D721Med (cell line): ENCODE measurements at places on chromosomes 16 and 17.
A peak's percentile ranks its signal among the peaks of the same experiment; 100 is the strongest.

DNA sequence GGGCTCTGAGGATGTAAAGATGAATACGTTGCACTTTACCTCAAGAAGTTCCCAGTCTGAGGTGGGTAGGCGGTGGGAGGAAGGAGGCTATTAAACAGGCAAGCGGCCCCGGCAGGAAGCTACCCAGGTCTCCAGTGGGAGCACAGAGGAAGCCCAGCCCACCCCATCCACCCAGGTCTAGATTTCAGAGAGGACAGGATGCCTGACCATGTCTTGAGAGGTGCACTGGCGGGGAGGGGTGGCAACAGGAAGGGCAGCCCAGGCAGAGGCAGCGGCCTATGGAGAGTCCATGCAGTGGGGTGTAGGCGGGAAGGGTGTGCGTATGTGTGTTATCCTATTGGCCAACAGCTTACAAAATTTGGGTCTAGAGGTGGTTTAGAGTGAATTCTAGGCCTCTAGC, 13.9 kb downstream of the SARM1 start:
- DNase-seq, result no peak

GRCh38 chr17:76707985-76708807, 2.6 kb downstream of the MXRA7 start:
- peak; percentile 94 for DNase-seq

- DNase-seq, result no peak
Measured at GRCh38 chr17:3691617-3692067, 4.3 kb downstream of the P2RX5 start.

DNA sequence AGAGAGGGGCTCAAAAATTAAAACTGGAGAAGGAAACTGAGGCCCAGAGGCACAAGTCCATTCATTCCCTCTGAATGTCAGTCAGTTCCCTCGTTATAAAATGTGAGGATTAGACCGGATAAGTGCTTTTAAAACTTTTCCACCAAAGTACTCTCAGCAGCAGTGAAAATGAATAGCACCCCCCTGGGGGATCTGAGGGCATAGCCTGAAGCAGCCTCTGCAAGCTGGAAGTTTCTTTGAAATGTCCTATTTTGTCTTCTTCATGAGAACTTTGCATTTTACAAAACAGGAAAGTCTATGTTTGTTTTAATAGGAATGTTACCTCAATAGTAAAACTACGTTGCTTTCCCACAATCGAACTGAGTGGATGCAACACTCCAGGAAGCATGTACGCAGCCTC, 273.0 kb downstream of the CEP112 start:
- DNase-seq, result no peak

- no peak for DNase-seq
Measured at GRCh38 chr17:66677201-66677981, 157.5 kb upstream of the CACNG5 start.

DNA sequence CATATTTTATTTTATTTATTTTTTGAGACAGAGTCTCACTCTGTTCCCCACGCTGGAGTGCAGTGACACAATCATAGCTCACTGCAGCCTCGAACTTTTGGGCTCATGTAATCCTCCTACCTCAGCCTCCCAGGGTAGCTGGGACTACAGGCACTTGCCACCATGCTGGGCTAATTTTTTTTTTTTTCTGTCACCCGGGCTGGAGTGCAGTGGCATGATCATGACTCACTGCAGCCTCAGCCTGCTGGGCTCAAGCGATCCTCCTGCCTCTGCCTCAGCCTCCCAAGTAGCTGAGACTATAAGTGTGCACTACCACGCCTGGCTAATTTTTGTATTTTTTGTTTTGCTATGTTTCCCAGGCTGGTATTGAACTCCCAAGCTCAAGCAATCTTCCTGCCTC, 17.1 kb downstream of the UNC45B start:
- DNase-seq, result no peak

DNA sequence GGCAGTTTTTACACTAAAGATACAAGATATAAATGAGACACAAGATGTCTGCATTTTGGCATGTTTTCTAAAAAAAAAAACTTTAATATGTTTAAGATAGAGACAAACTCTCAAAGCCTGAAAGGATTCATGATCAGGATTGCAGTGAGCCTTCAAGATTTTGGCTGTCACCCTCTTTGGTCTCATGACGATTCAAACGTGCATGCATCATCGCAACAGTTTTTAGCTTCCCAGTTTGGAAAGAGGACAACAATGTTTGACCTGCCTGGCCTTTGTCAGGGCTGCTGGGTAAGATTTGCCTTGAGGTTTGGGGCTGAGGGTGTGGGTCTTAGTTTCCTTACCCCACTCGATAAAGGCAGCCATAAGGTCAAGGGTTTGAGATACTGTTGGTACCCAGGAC, 134.1 kb downstream of the RGS9 start:
- DNase-seq, result no peak

DNA sequence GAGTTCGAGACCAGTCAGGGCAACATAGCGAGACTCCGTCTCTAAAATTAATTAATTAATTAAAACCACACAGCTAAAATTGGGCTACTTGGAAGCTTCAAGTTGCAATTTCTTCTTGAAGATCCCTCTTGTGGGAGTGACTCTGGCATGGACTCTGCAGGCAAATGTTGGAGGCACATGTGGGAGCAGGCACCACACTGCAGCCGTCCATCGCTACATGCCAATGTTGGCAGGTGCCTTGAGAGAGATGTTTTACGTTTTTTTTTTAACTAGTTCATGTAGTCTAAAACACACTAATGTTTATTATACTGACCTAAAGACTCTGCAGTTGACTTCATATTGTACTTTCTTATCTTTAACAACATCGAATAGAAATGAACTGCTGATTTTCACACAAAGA, 7.9 kb upstream of the CCL8 start:
- no peak for DNase-seq

- no peak for DNase-seq
Measured at GRCh38 chr16:81852347-81852746, 73.3 kb downstream of the PLCG2 start.

GRCh38 chr16:621526-622105, 9.2 kb upstream of the WFIKKN1 start:
- no peak for DNase-seq

DNA sequence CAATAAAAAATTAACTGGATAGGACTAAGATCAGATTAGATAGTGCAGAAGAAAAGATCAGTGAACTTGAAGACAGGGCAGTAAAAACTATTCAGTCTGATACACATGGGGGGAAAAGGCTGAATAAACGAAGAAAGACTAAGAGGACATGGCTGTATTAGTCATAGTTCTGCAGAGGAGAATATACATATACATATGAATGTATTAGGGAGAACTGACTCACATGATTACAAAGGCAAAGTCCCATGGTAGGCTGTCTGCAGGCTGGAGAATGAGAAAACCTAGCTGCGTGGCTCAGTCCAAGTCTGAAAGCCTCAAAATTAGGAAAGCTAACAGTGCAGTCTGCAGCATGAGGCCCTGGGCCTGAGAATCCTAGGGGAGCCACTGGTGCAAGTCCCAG, 98.2 kb upstream of the GNAO1 start:
- DNase-seq, result no peak

GRCh38 chr16:12228602-12229499, 252.3 kb downstream of the SNX29 start:
- no peak for DNase-seq

DNA sequence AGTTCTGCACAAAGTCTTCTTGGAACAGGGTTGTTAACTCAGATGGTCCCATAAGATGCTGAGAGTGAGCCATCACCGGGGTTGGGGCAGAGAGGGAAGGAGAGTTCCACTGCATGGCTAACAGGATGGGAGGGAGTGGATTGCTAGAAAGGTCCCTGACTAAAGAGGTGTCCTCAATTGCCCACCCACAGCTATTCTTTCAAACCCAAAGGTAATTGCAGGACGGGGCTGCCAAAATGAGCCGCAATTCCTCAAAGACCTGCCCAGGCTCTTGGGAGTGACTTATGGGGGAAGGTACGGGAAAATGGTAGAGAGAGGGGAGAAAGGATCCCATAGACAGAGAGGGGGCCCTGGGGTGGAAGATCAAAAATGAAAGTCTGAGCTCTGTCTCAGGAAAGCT, 60.4 kb downstream of the DYNLRB2 start:
- DNase-seq, result no peak

DNA sequence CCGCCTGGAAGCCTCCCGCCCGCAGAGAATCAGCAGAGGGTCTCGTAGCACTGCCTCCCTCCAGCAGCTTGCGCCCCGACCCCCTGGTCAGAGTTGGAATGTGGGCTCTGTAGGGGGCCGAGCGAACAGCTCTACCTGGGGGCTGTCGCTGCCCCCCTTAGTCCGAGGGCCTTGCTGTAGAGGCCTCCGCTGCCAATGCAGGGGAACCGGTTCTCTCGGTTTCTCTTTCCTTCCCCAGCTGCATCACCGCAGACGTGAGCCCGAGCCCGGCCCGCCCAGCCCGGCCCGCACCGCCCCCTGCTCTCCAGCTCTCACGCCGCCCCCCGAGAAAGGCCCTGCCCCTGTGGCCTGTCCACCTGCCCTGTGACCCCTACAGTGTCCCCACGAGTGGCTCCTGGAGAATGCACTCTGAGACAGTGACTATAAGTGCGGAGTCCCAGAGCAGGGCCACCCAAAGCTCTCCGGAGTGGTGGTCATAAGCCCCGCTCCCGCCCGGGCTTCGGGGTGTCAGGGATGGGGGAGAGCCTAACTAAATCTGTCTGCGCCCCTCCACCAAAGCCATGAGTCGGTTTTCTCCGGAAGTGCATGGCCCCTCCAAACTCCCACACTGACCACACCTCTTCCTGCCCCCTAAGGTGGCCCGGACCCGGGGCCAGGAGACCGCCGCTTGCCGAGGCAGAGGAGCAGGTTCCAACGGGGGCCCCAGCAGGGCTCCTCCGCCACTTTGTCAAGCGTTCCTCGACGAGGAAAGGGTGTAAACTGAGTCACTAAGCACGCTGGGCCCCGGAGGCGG, 1.7 kb downstream of the ARHGAP27 start:
- DNase-seq, result no peak

- no peak for DNase-seq
Measured at GRCh38 chr17:17606416-17607000, 15.0 kb upstream of the PEMT start.

GRCh38 chr17:51189628-51190027, 23.4 kb downstream of the NME2 start:
- DNase-seq, result no peak

GRCh38 chr17:66412857-66413558, 110.6 kb downstream of the PRKCA start:
- no peak for DNase-seq

DNA sequence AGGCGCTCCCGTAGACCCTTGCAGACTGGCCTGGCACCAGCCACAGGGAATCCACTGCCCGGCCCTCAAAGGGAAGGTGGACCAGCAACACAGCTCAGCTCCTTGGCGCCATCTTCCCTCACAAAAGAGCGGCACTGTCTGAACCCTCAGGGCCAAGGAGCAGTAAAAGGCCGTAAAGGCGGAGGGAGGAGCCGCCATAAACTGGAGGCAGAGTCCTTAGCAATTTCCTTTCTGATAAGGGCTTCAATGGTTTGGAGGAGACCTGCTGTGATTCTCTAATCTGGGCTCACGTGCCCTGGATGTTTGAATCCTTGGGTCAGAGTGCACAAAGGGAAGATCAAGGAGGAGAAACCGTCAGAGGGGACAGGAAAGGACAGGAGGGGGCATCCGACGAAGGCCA, 15.5 kb upstream of the AXIN2 start:
- no peak for DNase-seq

DNA sequence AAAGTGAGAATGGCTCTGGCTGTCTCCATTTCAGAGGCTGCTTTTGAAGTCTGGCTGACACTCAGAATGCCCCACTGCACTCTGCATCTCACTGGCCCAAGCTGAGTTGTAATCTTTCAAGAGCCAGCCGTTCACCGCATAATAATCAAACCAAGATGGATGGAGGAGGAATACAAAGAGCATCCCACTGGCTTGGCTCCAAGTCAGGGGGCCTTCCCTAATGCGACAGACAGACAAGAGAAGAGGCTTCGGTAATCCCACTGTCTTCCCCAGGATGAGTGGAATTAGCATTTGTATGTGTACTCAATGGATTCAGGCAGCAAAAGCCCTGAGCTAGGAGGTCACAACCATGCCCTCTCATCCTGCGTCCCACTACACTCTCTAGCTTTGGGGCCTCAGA, 68.0 kb downstream of the CBLN1 start:
- no peak for DNase-seq

GRCh38 chr17:30600830-30601494, 123.8 kb downstream of the GOSR1 start:
- no peak for DNase-seq

- DNase-seq, result no peak
Measured at GRCh38 chr17:17626840-17627239, 35.3 kb upstream of the PEMT start.

GRCh38 chr16:60304720-60305119, 1570.6 kb upstream of the GOT2 start:
- DNase-seq, result no peak

GRCh38 chr16:52546291-52547003, 496 bp downstream of the TOX3 start:
- DNase-seq, result no peak

GRCh38 chr16:52549011-52549692, 2.2 kb upstream of the TOX3 start:
- DNase-seq, result no peak

DNA sequence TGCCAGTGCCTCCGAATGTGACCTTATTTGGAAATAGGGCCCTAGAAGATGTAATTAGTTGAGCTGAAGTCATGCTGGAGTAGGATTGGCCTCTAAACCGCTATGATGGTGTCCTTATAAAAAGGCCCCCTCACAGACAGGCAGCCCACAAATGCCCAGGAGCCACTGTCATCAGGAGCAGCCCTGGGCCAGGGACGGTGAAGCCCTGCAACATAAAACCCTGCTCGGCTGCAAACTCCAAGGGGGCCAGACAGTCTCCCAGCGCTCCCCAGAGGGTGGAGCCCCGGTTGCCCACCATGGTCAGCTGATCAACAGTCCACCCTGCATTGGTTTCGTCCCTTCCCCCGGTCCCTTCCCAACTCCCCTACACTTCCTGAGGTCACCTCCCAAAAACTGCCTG, 351.7 kb downstream of the FOXL1 start:
- DNase-seq, result no peak

DNA sequence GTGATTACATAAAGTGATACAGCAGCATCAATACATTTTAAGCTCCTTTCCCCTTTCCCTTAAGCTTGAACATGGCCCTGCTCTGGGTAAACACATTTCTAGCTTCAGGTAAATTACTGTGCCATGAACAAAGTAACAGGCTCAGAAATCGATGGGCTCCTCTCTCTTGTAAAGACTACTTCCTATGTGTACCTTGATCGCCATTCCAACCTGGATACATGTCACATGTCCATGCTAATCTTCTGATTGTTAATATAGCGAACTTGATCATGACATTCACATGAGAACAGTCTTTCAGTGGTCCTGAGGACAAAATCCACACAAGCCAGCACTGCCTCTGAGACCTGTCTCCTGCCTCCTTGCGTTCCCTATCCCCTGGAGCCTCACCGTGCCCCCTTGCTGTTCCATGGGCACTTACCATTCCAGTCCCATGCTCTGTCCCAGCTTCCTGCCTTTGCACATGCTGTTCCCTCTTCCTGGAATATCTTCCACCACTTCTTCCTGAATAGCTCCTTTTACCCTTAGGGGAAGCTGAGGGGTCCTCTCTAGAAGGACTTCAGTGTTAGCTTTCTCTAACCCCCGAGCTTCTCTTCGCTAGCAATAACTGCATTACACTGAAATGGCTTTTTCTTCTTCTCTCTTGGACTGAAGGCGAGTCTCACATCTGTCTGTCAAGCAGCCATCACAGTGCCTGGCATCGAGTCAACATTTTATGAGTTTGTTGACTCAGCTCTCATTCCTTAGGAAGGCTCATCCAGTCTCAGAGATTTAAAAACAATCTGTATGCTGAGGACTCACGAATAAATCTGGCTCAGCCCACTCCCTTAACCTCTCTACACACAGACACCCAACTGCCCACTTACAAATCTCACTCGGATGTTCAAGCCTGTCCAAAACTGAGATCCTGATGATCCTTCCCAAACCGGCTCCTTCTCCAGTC, 93.3 kb downstream of the ASIC2 start:
- DNase-seq, result no peak

GRCh38 chr17:42342242-42343008, 45.8 kb downstream of the STAT3 start:
- DNase-seq, result no peak
